ENCODE measurements at places on chromosomes 3 and 15.
A peak's percentile ranks its signal among the peaks of the same experiment; 100 is the strongest.

GRCh38 chr15:55289746-55290527, at the start of gene RAB27A:
Gene RAB27A (minus strand): TSS chr15:55289813. CDS start chr15:55234934, 54,879 bp downstream.
- DNase-seq: peak; percentile 72

DNA sequence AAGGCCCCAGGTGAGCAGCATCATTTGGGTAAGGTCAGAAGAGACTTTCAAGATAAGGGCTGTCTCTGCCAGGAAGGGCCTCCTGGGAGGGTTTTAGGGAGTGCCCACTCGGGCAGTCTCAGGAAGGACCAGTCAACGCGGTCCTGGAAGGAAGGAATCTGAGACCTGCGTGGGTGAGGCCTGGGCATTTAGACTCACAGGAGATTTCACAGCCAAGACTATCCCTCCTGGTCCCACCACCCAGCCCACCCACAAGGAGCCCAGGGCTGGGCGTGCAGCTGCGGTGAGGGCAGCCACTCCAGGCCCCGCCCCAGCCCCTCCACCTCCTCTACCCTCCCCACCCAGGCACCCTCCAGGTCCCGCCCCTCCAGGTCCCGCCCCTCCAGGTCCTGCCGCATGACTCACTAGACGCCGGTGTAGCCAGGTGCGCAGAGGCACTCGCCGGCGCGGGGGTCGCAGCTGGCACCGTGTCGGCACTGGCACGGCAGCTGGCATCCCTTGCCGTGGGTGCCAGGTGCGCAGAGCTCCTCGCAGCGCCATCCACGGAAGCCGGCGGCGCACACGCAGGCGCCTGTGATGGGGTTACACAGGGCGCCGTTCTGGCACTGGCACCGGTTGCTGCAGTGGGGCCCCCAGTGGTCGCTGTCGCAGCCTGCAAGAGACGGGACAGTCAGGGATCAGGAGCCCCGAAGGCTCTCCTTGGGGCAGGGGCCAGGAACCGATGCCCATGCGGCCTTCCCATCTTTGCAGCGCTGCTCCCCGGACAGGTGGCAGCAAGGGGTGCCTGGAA, 112.7 kb downstream of the RAB11A start:
- DNase-seq: no peak

- peak; percentile 96 for DNase-seq
Observed at GRCh38 chr3:29384640-29385039, 103.8 kb downstream of the RBMS3 start.

- DNase-seq: no peak
Observed at GRCh38 chr3:183710231-183710630, 12.6 kb downstream of the YEATS2 start.

- no peak for DNase-seq
Observed at GRCh38 chr3:158100681-158101080, 5.5 kb downstream of the SHOX2 start.

DNA sequence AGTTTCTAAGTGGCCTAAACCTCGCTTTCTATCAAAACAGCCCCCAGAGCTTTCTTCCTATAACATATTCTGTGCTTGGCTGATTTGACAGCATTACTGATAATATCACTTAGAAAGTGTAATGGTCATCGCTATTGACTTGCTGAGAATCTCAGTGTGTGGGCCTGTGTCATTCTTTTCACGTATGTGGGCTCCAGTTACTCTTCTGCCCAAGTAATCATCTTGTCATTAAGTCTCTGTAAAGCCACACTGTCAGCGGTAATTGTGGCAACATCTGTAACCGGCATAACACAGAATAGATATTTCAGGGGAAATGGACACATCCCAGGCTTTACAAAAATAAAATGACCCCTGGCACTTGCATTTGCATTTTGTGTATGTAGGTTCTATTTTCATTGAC, 313.6 kb upstream of the LMCD1 start:
- DNase-seq: no peak

DNA sequence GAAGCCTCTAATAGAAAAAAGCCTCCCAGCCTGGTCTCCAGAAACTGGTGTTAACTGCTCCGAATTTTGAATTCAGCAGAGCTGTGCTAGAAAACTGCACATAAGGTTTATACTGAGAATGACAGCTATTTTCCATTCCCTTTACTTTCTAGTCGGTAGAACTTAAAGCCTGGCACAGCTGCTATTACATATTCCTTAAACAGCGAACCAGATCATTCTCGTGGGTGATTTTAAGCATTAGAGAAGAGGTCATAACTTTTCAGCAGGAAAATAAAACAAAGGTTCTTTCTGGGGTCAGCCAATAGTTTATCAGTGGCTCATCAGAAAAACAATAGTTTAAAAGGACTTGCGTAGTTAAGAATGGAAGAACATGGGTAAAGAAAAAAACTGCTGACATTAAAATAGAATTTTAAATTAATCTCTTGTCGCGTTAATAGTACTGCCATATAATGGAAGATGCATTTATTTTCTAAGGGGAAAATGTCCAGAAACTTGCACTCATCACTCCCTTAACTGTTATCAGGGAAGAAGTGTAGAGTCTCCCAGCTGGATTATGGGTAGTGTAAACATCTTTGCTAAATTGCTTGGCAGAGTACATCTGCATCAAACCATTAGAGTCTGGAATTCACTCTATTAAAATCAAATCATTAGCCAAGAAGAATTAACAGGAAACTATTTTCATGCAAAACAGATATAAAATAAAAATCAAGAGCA, 7.9 kb downstream of the VGLL4 start:
- no peak for DNase-seq

- no peak for DNase-seq
Observed at GRCh38 chr15:100809587-100809986, 70.0 kb upstream of the ALDH1A3 start.

GRCh38 chr15:82537351-82537908, 2.8 kb downstream of the RPS17 start:
- DNase-seq: no peak

GRCh38 chr3:31025541-31025940, 131.1 kb upstream of the GADL1 start:
- DNase-seq: no peak

DNA sequence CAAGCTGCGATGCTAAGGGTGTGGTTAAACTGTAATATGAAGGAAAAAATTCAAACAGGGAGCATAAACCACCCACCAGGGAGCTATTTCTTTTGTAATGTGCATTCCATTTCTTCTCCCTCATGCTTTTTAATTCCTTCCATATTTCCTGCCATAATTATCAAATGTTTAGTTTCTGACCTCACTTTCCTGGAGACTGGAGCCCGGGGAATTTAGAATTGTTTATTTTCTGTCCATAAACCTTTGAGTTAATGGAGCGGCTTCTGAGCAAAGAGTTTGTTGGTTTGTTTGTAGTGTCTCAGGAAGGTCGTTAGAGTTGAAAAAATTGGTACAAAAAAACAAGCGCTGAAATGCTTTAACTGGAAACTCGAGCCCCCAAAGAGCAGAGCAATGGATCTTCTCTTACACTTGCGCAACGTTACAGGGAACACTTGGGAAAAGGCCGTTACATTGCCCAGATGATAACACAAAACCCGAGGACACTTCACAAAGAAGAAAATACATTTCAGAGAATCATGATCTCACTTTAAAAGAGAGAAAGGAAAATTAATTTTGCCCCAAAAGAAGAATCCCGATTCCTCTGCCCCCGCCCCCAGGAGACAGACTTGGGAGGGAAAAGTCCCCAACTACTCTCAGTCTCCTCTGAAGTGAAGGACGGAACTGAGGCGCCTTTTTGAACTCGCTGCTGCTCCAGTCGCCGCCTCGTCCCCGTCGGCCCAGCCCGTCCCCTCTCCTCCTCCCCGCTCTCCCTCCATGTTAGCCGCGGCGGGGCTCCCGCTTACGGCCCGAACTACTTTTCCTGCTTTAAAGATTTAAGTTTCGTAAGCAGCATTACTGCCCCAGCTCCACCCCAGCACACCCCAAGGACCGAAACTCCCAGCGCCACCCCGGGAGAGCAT, 842 bp downstream of the FSTL1 start:
- no peak for DNase-seq

GRCh38 chr15:38354315-38354929, 99.5 kb upstream of the FAM98B start:
- DNase-seq: peak; percentile 81

DNA sequence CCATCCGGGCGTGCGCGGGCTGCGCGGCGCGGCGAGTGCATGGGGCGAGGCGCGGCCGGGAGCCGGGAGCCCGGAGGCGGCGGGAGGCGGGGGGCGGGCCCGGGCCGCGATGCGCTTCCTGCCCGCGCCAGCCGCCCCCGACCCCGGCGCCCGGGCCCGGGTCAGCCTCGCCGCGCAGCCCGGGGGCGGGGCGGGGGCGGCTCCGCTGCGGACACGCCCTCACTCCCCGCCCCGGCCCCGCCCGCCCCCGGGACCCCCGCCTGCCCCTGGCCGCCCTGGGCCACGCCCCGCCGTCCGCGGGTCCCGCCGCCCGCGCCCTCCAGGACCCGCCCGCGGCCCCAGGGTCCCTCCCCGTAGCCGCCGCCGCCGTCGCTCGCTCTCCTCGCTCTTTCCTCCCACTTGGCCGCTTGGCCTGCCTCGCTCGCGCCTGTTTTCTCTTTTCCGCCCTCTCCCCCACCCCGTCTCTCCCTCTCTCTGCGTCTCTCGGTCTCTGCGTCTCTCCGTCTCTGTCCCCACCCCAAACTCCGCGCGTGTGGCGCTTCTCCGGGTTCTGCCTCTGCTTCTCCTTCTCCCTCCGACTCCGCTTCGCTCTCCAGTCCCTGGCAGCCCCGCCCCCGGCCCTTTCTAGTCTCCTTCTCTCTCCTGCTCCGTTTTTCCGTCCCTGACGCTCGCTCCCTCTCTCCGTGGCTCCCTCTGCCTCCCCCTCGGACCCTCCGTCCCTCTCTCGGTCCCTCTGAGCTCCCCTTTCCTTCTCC, at the start of gene PLXND1:
TSS of gene PLXND1 (minus strand) at position 41 of the 755 bp plus-strand sequence. CDS start at position 4, 37 bp downstream.
- peak; percentile 39 for DNase-seq

- no peak for DNase-seq
Observed at GRCh38 chr3:24639481-24640329, 145.1 kb upstream of the THRB start.

- DNase-seq: no peak
Observed at GRCh38 chr3:48464713-48465221, 18.2 kb downstream of the ATRIP start.

Data from myocyte (in vitro differentiated cells).